ENCODE measurements at places on chromosomes 16 and 17.

DNA sequence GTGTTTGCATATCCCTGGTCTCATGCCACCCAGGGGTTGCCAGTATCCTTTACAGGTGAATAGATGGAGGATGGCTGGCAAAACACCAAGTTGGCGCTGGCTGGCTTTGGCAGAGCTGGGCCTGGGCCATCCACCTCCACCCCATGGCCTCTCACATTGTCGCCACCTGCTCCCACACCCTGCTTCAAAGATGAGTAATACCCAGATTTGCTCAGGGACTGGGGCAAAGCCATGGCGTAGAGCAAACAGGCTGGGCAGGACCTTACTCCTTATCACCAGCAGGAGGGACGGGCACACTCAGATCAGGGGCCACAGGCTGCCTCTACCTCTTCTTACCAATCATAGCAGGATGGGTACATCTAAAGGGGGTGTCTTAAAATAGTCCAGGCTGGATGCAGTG lies 24.3 kb downstream of the PLA2G10 start:
- no peak for DNase-seq

DNA sequence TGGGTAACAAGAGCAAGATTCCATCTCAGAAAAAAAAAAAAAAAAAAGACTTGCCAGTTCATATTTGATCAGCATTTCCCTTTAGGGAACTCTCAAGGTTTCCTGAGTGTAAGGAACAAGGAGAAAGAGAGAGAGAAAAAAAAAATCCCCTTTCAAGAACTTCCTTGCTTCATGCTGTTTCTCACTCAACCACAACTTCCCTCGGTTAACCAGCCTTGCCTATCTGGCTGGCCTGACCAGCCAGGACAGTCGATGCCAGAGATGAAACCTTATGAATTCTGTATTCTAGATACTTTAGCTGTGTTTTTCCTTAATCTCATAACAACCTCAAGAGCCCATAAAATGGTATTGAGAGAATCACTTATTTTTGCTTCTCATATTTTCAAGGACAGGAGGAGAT lies 2.6 kb upstream of the N4BP1 start:
- no peak for DNase-seq

GRCh38 chr16:9061358-9061813 lies 30.1 kb upstream of the HAPSTR1 start:
- no peak for DNase-seq

GRCh38 chr17:3592216-3592860 lies 16.9 kb downstream of the TRPV1 start:
- DNase-seq = no peak

DNA sequence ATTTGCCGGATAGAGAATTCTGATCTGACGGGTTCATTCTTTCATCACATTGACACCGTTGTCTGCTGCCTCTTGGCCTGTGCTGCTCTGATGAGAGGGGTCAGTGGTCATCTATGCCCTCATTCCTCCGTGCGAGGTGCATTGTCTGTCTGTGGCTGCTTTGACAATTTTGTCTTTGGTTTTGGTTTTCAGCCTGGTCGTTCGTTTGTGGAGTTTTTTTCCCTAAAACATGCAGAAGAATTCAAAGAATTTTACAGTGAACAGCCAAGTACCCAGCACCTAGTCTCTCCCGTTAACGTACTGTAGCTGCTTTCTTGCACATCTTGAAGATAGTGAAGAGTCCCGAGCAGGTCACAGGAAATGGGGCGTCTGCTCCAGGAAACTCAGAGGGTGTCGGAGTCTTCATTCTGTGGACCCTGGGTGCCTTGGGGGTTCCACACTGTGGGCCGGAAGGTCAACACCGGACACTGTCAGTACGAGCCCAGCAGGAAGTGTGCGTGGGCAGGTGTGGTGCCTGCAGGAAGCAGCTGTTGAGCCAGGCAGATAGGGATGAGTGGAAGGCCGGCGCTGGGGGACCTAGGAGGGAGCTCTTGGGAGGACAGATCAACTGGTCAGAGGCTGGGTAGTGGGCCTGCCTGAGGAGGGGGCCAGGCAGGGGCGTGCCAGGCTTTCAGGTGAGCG lies 28.2 kb downstream of the CRAMP1 start:
- no peak for DNase-seq

- DNase-seq = peak; percentile 68
These were observed 78.8 kb upstream of the ANKFN1 start for GRCh38 chr17:56074361-56074890.

- no peak for DNase-seq
These were observed 36.8 kb downstream of the MAP2K4 start for GRCh38 chr17:12057520-12057919.

DNA sequence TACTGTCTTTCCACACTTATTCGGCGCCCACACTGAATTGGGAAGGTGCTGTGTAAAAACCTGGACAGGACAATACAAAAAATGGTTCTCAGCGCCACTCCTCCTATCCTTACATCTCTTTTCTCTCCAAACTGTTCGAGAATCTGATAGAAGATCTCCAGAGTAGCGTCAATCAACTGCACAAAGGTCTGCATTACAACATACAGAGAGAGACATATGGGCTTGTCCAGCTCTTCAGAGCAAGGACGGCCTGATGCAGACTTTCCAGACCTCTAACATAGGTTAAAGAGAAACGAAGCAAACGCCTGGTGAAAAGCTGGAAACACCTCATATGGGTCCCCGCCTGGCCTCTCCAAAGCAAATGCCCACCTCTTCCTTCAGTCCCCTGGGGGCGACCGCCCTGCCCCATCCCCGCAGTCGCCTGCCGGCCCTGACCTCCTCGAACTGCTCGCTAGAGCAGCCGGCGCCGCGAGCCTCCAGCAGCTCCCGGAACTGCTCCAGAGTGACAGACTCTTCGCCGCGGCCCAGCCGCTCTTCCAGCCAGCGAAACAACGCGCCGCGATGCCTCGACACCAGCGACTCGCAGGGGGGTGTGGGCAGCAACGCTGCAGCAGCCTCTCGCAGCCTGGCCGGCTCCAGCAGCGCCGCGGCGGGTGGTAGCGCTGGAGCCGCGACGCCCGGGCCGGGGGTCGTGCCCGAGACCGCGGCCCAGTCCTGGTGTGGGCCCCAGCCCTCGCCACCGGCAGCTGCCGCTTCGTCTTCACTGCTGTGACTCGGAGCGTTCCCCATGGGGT lies 526 bp downstream of the ZZEF1 start:
- no peak for DNase-seq

GRCh38 chr16:11417487-11417886 lies 72.2 kb downstream of the RMI2 start:
- no peak for DNase-seq

GRCh38 chr17:50865868-50866260 lies 290 bp downstream of the TOB1 start:
- no peak for DNase-seq

- DNase-seq = no peak
These were observed 115.3 kb downstream of the NOG start for GRCh38 chr17:56708670-56709410.

DNA sequence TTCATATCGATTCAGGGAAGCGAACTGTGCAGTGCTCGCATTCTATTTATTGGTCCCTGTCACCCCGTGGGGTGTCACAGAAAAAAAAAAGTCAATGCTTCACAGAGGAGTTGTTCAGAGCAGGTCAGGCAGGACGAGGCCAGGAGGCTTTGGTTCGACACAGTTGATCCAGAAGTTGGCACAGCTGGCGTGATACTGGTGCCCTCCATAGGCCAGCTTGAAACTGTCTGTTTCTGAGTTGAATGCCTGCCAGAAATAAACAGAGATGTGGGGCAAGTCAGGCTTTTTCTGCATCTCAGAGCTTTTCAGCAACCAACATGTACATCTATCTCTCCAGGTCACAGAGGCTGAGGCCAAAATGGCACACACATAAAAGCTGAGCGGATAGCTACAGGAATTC lies 29.1 kb downstream of the DUSP14 start:
- DNase-seq = peak; percentile 18

DNA sequence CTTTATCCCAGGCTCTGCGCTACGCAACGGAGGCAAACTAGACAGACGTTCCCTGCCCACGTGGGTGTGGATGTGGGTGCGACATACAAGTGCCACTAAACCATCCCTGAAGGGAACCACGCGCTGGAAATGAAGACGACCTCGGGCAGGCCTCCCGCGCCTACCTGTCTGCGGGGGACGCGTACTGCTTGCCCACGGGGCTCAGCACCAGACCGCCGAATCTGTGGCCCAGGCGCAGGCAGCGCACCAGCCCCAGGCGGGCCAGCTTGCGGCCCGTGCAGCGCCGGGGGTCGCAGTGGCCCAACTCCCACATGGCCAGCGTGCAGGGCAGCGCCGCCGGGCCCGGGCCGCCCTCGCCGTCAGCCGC lies 480 bp downstream of the TSR3 start:
- DNase-seq = no peak
